ENCODE measurements at places on chromosomes 5 and 9.

DNA sequence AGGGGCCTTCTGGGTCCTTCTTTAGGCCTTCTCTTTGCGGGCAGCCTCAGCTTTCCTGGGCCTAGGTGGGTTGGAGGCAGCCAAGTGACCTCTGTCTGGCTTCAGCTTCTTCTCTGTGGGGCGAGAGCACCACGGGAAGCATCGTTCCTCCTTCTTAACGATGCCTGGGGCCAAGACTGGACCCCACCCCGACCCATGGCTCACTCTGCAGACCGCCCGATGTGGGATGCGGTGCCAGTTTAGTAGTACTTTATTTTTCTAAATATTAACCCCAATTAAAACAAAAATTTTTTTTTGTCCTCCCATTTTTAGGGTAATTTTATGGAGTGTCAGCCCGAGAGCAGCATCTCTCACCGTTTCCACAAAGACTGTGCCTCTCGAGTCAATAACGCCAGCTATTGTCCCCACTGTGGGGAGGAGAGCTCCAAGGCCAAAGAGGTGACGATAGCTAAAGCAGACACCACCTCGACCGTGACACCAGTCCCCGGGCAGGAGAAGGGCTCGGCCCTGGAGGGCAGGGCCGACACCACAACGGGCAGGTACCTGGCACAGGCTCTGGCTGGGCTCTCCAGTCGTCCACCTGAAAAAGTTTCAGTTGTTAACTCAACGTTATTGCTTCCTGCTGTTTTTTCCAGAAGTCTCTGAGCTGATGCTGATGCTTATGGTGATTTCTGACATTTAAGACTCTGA lies 101.1 kb upstream of the CACNA1B start:
- no peak for DNase-seq

DNA sequence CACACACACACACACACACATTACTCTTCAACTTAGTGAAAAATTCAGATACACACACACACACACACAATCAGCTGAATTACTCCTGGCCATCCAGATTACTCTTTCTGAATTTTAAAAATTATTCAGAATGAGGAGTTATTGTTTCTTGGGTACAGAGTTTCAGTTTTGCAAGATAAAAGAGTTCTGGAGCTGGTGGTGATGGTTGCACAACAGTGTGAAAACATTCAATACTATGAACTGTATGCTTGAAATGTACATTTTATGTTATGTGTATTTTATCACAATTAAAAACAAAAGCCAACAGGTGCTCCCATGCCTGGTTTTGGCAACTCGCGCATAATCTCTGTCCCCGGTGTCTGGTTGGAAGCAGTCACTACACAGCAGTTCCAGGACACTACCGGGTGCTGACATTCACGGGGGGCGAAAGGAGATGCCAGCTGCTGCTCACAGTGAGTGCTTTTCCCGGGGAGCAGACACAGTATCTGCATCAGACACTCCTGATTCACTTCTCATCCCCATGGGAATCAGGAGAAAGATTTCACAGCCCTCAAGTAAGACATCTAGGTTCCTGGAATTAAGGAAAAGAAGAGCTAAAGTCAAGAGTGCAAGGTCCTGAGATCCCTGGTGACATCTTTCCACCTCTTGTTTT lies 55.7 kb downstream of the LHFPL2 start:
- DNase-seq = no peak

GRCh38 chr5:44332285-44332971 lies 56.8 kb downstream of the FGF10 start:
- DNase-seq = no peak

DNA sequence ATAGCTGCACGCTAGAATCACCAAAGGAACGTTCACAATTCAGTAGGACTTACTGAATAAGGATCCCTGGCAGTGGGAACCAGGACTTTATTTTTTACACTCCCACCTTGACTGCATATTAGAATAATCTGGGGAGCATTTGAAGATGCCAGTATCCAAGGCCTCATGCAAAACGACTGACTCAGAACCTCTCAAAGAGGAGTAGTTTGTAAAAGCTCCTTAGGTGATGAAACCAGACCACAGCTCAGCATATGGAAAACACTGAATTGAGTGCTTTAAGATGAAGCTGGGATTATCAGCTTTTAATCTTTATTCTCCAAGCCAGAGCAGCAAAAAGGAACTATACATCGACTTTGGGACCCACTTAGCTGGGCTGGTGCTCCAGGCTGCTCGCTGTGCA lies 288.3 kb downstream of the MLLT3 start:
- no peak for DNase-seq

DNA sequence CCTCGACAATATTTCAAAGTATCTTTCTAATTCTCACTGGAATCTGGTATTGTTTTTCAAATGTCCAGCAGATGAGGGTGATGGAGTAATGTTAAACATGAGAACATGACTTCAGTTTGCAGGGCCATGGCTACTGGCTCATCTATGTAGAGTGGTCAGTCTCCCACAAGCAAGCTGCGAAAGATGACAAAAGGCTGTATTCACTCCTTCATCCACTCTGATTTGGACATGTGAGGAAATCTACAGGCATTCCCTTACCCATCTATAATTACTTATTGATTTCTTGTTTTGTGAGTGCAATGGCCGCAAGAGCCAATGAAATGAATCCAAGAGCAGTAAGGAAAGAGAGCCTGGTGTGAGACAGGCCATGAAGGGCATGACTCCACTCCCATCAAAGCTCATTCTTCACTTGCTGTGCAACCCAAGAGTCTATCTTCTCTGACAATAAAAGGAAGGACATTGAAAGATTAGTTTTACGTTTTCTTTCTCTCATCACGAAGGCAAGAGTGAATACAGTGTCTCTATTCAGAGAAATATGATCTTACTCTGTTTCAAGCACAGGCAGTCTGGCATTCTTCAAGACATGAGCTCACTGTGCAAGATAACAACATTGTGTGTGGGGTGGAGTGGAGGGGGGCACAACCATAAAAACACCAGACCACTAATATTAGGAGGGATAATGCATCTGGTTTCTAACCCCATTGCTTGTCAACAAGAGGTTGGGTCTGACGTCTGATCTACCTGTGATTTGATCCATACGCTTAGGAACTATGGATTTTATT lies 249.6 kb upstream of the DAP start:
- no peak for DNase-seq

DNA sequence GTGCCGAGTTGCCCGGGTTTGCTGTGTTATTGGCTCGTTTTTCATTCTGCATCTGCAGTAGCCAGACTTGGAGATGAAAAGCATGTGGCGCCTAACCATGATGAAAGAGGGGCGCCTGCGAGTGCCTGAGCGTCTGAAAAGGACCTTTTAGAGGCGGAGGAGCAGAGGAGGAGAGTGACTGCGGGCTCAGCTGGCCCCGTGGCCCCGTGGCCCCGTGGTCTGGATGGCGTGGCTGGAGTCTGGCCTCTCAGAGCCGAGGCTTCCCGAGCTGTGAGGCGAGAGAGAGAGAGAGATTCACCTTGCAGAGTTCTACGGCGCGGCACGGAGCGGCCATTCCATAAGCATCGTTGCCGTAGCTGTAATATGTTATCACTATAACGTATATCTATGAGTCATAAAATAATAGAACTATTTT lies 55.3 kb upstream of the RNU6ATAC start:
- DNase-seq = no peak

GRCh38 chr9:94787266-94787665 lies 60.8 kb downstream of the AOPEP start:
- no peak for DNase-seq

DNA sequence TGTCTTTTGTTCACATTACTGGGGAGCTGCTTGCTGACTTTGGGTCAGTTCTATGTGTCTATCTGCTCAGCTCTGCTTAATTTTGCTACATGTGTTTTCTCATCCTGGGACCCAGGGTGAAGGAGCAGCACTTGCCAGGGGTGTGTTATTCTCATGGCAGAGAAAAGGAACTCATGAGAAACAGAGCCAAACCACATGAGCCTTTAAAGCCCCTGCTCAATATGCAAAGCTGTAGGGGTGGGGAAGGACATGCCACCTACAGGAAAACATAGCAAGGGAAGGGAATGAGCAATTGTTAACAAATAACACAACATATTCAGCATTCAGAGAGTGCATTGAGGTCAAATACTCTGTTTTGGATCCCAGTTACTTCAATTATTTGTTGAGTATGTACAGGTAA lies 290.9 kb downstream of the CDK5RAP2 start:
- no peak for DNase-seq

GRCh38 chr9:130601100-130601499 lies 21.7 kb downstream of the FUBP3 start:
- DNase-seq = no peak

GRCh38 chr9:134602547-134603362 lies 38.8 kb upstream of the COL5A1 start:
- DNase-seq = no peak

GRCh38 chr5:140317859-140318258 lies 15.0 kb upstream of the PFDN1 start:
- no peak for DNase-seq

GRCh38 chr5:141862936-141863543 lies 15.2 kb downstream of the PCDH1 start:
- no peak for DNase-seq

- DNase-seq = no peak
Observed at GRCh38 chr5:7117961-7118360, 278.0 kb upstream of the ADCY2 start.

GRCh38 chr5:87229780-87230179 lies 37.9 kb upstream of the RASA1 start:
- DNase-seq = no peak

DNA sequence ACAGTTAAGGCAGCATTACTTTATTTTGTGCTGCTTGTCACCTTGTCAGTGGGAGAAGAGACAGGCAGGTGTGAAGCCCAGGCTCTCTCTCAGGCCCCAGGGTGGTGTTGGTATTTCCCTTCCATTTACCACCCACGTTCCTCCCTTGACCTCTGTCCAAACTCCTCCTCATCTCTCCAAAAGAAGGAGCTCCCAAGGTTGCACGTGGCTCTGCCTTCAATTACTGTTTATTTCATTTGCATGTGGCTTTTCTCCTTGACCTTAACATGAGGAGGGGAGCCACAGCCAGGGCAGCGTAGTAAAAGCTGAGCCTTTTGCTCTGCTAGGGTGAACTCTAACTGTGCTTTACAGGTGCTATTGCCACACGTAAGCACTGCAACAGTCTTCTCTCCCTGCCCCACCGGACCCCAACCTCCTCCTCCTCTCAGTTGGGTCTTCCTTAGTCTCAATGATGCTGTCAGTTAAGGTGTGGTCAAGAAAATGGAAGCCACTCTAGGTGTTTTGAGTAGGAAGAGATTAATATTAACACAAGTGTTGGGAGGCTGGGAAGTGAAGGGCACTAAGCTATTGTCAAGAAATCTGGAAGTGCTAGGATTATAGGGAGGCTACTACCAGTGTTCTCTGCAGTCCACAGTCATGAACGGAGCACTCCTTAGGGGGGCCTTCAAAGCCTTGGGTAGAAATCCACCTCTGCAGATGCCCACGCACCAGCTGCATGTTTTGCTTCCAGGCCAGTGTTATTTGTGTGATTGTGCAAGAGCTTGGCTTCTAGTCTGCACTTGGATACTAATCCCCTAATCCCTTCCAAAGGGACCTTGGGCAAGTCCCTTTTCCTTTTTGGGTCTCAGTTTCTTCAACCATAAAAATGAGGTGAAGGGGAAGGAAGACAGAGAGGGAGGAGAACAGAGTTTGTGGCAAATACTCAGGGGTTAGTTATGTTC lies 3.9 kb upstream of the ALDH1B1 start:
- no peak for DNase-seq

GRCh38 chr5:50697739-50698138 lies 31.3 kb downstream of the PARP8 start:
- DNase-seq = no peak

- no peak for DNase-seq
Observed at GRCh38 chr5:132098621-132099020, 25.0 kb downstream of the CSF2 start.

- DNase-seq = no peak
Observed at GRCh38 chr5:34857161-34857560, 18.2 kb downstream of the TTC23L start.

- DNase-seq = no peak
Observed at GRCh38 chr9:70091572-70091971, 47.9 kb downstream of the MAMDC2 start.

DNA sequence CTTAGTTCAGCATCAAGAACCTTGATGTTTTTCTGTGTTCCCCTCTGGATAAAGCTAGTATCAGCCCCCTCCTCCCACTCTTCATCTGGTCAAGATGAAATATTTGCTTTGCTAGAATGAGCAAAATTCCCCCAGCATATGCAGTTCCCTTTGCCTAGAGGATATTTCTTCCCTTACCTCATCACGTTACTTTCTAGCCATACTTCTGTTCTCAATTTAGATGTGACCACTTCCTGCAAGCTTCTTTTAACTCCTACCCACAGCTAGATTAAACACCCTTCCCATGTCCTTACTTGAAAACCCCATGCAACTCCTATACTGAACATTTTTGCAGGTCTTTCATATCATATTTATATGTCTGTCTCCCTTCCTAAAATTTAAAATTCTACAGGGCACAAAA lies 178.9 kb upstream of the TUSC1 start:
- DNase-seq = no peak

DNA sequence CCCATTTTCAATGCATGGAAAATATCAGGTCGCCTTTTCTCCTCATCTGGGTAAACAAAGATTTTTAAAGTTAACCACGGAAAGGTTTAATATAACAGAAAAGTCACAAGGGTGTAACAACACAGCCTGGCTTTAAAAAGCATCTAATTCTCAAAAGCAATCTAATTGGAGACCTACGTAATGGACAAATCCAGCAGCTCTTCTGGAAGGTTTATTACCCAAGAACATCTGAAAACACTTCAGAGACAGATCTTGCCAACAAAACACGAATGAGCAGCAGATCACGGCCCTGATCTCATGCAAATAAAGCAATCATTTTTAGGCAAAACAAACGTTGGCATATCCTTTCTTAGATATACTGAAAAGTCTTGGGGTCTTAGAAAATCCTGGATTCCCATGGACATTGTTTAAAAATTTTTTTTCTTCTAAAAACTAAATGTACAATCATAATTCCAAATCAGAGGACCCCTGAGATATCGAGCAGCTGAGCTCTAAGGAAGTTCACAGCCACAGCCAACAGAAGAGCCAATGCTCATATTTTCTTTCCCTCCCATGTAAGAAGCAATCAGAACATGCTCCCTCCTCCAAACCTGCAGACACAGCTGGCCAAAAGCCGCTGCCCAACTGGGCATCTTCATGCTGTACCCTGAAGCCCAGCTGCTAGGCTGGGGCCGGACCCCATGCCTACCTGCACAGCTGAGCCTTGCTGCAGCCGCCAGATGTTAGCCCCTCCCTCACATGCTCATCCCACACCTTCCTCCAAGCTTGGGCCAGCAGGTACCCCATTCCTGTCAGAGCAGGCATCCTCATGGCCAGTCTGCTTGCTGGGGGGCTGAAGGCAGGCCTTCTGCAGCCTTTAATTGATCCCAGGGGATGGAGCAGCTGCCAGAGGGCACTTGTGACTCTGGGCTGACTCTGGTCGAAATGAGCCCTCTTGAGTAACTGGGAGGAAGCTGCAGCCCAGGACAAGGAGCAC lies 11.2 kb downstream of the ANKS6 start:
- no peak for DNase-seq
